ENCODE measurements at places on chromosomes 2 and 18. TPM values are rescaled to one million over a fixed set of nuclear protein-coding genes. Genes with fewer than 3 reads are reported as not detected.

Gene SMAD7
- total RNA-seq = 17.8 TPM

Gene TBR1
- total RNA-seq = 0.13 TPM

Gene NOSTRIN
- not detected for total RNA-seq

Gene ATP8B1
- 15.7 TPM for total RNA-seq

Gene VAMP5
- not detected for total RNA-seq

Gene MC2R
- total RNA-seq = not detected

Gene TLX2
- total RNA-seq = not detected

Gene GPR45
- total RNA-seq = not detected

Gene ARHGAP15
- 0.13 TPM for total RNA-seq

Gene RAB3GAP1
- total RNA-seq = 26.7 TPM

Gene EHD3
- 17.5 TPM for total RNA-seq

Gene ANKRD30BL
- not detected for total RNA-seq

Gene DBI
- 142 TPM for total RNA-seq

Gene IL1F10
- not detected for total RNA-seq

Gene AMER3
- total RNA-seq = not detected

Gene G6PC2
- not detected for total RNA-seq

Gene ARHGAP28
- total RNA-seq = not detected

Gene FAM237A
- not detected for total RNA-seq

Gene MARCO
- total RNA-seq = 0.32 TPM

Gene SLC5A7
- not detected for total RNA-seq

Gene TMEM182
- total RNA-seq = 8.3 TPM
